NCI-H1694 treated with DMSO at 0.1 percent for 48 hours (cell line): ENCODE measurements at places on chromosomes 7 and 10.
A peak's percentile ranks its signal among the peaks of the same experiment; 100 is the strongest.

- DNase-seq = no peak
These were observed 125.3 kb downstream of the RAB11FIP2 start for GRCh38 chr10:117921421-117921820.

- peak; percentile 42 for DNase-seq
These were observed 63.4 kb upstream of the DNAJB6 start for GRCh38 chr7:157273208-157274093.

DNA sequence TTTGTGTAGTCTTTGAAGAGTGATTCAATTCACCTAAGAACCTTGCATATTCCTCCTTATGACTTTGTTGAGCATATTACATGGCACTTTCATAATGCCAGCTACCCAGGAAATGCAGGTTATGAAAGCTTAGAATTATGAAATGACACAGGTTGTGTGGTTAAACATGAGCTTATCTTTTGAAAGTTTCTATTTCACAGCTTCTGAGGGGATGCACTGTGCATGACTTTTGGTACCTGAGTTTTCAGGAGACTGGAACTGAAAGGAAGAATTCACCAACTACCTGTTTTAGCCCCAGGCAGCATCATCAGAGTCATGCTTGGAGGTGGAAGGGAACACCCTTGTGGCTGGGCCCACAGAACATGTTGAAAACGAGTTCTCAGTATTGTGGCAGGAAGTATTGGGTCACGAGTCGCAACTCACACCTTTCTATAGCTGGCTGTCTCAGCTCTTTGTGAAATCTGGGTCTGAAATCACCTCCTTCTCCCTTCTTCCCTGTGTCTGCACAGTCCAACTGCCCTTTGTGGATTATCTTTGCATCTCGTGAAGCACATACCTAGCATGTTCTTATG is 228.2 kb downstream of the PTEN start:
- no peak for DNase-seq

- no peak for DNase-seq
These were observed 49.7 kb downstream of the UNC5B start for GRCh38 chr10:71262027-71262426.

GRCh38 chr7:91249506-91250233 is 14.6 kb upstream of the FZD1 start:
- DNase-seq = no peak

- peak; percentile 50 for DNase-seq
These were observed 869 bp downstream of the TRIM24 start for GRCh38 chr7:138460649-138461607.

DNA sequence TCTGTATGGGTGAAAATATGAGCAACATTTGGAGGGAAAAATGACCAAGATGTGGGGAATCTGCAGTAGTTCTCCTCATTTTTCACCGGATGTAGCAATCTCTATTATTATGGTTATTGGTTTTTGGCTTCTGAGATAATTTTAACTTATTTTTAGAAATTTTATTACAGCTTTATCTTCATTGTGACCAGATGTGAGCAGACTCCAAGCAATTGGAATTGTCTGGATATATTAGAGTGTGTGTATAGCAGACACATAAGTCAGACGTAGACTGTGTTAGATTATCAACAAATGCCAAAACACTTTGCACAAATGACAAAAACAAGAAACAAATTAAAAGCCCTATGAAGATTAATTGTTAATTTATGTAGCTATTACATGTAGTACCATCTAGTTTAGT is 249.1 kb downstream of the DNAJB9 start:
- DNase-seq = no peak

DNA sequence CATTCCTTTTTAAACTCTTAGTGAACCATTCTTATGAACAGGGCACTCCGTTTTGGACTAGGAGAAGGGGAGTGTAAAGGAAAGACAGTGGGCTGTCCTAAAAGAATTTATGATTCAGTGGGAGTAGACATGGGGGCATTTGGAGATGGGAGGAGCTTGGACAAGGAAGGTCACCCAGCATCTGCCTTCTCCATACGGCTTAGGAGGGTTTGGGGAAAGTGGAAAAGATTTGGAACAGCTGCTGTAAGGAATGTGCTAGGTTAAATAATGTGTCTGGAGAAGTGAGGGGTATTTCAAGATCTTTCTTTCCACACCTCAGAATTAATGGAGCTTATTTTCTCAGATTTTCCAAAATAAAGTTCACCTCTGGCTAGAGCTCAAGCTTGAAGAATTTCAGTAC is 24.0 kb downstream of the SLC35G1 start:
- DNase-seq = no peak

- DNase-seq = no peak
These were observed 82.2 kb upstream of the DIP2C start for GRCh38 chr10:771647-772046.

GRCh38 chr10:130232166-130233034 is 96.2 kb downstream of the GLRX3 start:
- no peak for DNase-seq

DNA sequence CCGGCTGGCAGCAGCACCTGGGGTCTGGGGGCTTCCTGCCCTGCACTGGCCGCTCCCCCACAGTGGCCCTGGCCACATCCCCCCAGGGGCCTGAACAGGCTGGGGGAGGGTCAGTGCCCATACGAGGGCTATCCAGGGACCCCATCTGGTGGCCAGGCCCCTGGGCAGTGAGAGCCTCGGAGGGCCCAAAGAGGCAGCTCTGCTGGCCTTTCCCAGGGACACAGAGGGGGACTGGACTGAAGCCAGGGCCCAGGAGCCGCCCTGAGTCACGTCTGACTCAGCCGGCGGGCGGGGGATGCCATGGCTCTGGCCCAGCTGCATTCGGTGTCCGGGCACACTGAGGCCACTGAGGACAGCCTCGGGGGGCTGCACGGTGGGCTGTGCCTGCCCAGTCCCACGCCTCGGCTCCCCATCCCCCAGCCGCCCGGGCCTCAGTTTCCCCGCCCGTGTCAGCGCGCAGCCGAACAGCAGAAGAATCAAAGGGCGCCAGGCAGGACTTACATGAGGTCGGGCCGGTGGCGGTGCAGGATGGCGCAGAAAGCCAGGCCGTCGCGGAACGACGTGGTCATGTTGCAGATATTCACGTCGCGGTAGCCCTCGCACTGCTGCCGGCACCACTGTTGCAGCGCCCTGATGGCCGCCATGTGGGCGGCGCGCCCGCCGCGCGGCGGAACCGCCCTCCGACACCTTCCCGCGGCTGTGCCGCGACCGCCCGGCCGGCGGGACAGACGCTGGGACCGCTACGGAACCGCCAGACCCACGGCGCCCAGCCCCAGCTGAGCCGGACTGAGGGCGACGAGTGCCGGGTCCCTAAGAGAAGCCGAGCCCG is at the start of gene MICALL2:
Gene MICALL2, minus strand, starts transcription at position 788 of the 829 bp plus-strand sequence. Its CDS starts 144 bp downstream, at position 644.
- DNase-seq = no peak

DNA sequence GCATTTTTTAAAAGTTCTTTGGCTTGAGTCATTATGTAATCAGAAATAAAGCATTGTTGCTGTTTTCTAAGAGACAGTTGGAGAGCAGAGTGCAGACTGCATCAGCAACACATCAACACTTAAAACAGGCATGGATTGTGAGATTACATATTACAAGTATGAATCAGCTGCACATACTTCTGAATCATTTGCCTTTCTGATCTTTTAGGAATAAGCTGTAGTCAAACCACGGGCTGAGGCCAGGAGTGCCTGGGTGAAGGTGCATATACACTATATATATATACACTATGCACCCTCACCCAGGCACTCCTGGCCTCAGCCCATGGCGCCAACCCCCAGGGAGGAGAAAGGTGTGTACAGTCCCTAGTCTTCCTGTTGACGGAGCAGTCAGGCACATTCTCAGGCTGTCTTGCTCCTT is 52.4 kb upstream of the DLX6 start:
- no peak for DNase-seq

DNA sequence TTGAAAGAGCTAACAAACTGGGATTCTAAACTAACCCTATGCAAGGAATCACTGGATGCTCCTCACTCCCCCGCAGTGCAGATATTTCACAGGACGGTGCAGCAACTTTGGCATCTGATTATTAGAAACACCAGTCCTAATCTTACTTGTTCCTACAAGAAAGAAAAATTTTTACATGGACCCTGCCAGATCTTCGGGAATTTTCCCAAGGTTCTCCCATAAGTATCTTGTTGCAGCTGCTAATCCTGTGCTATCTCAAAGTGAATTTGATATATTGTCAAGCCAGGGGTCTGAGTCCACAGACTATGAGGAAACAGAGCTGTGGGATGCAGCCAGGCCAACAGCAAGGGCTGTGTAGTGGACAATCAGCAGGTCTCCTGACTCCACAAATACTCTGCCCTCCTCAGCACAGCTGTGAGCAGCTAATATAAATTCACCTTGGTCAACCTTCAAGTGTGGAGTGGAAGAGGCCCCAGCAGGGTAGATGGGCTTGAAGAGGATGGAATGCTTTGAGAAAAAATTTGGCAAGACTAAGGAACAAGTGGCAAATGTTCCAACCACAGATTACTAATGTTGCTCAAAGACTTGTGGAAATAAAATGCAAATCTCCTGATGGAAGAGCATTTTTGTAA is 25.6 kb downstream of the VSTM4 start:
- DNase-seq = no peak

- DNase-seq = no peak
These were observed 160.4 kb upstream of the PHYHIPL start for GRCh38 chr10:59016043-59016442.
